ENCODE measurements at places on chromosomes 4 and X.

- no peak for DNase-seq
Measured at GRCh38 chrX:107272431-107272921, 66.1 kb downstream of the DNAAF6 start.

- DNase-seq: no peak
Measured at GRCh38 chrX:79366556-79366872, 620 bp downstream of the ITM2A start.

GRCh38 chr4:141311246-141312204 lies 90.8 kb downstream of the ZNF330 start:
- peak; percentile 95 for DNase-seq

- DNase-seq: no peak
Measured at GRCh38 chr4:648579-649292, 23.4 kb downstream of the PDE6B start.

GRCh38 chrX:22526339-22526738 lies 253.6 kb downstream of the CBLL2 start:
- DNase-seq: peak; percentile 90

GRCh38 chr4:33134366-33134765 lies 2414.2 kb downstream of the PCDH7 start:
- DNase-seq: no peak

GRCh38 chrX:69543572-69543971 lies 39.4 kb downstream of the NALF2 start:
- no peak for DNase-seq

DNA sequence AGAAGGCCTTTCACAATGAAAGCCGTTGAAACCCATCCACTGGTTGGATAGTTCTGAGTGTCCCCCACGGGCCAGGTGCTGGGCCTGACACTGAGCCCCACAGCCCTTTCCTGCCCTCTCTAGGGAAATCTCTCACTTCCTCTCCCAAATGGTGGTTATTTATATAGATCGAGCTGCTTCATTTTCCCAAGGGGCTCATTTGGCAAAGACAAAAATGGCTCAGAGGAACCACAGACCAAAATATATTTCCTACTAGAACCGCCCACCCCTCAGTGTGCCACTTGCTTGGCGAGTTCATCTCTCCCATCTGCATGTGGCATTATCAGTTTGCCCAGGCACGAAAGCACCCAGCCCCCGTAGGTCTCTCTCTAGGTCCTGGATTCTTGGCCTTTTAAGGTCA lies 53.3 kb upstream of the STIM2 start:
- peak; percentile 55 for DNase-seq

GRCh38 chr4:41542526-41543275 lies 4.7 kb downstream of the LIMCH1 start:
- no peak for DNase-seq

DNA sequence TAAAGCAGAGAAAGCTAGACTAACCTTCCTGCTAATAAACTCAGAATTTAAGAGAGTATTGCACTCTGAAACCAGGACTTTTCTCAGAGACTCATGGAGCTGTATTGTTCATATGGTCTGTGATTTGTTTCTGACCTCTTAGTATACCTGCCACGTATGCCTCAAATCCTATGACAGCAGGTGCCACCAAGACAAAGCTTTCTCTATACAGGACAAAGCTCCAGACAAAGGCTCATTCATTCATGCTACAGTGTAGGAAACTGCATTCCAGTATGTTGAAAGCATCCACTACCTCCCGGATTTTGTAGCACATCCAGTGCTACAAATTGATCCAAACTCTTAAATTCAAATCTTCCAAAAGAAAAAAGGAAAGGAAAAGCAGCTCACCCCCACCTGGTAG lies 178.3 kb downstream of the CHIC2 start:
- DNase-seq: no peak

GRCh38 chr4:78553529-78554060 lies 2.0 kb downstream of the ANXA3 start:
- DNase-seq: no peak

DNA sequence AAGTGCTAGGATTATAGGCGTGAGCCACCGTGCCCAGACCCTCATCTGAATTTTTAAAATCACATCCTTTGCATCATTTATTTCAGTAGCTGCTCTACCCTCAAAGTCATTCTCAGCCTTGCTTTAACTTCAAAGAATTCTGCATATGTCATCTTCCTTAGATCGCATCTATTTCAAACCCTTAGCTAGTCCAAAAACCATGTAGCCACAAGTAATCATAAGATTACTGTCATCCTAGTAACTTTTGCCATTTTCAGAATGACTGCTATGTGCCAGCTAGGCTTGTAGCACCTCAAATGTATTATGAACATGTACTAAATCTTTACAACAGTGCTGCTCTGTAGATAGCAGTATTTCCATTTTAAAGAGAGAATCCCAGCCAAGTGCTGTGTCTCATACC lies 45.5 kb upstream of the KLF3 start:
- DNase-seq: no peak

GRCh38 chrX:22541926-22542325 lies 269.2 kb downstream of the CBLL2 start:
- DNase-seq: no peak

GRCh38 chr4:174934360-174934759 lies 16.2 kb downstream of the ADAM29 start:
- no peak for DNase-seq

GRCh38 chrX:66046612-66047235 lies 6.8 kb upstream of the VSIG4 start:
- peak; percentile 85 for DNase-seq

- no peak for DNase-seq
Measured at GRCh38 chr4:15742637-15743036, 35.5 kb upstream of the CD38 start.

DNA sequence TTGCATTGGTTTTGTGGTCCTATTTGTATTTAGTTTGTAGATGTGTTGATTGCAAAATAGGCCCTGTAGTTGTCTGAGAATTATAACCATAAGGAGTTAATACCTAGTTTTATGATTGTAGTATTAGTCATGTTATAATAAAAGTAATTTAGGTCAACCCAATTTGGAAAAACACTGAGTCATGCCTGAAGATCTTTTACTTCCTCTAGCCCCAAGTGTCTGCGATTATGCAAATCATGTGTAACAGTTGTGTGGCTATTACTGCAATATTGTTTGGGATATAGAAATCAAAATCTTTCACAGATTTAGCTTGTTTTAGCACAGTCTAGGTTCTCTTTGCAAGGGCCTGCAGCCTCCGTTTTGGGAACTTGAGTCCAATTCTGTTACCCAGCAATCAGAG lies 12.6 kb downstream of the SRD5A3 start:
- DNase-seq: peak; percentile 79

- DNase-seq: no peak
Measured at GRCh38 chr4:150668824-150669223, 86.9 kb downstream of the MAB21L2 start.

GRCh38 chr4:54872261-54872660 lies 214.5 kb downstream of the KIT start:
- DNase-seq: no peak

DNA sequence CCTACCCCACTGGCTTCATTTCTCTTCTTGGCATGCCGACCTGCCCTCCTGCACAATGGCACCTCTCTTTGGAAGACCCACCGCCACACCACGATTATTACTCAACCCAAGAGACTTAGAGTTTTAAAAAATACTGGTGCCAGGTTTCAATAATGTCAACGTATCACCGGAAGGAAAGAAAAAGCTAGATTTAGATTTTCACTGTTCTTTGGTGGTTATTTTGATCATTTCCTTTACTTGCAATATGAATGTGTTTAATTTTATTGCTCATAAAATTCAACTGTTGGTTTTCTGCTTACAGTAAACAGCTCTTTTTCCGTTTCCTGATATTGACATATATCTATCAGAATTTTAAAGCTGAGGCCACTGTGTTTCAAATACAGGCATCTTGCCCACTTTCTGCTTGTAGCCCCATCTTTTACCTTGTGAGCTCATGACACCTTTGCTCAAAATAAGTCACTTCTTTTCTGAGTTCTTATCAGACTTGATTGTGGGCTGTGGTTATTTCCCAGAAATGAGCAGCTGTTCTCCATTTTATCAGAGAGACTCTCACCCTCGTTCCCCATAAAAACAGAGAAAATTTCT lies 439.1 kb downstream of the INPP4B start:
- DNase-seq: no peak

Measured in MV-4-11 (cell line).